Endothelial cell of coronary artery (primary cell): ENCODE measurements at places on chromosomes 6 and 20. TPM values are rescaled to one million over a fixed set of nuclear protein-coding genes. Genes with fewer than 3 reads are reported as not detected.

The OR2H1 gene
- not detected in 2 replicates for total RNA-seq

The TRIM15 gene
- not detected in 2 replicates for total RNA-seq

The PKHD1 gene
- total RNA-seq, result not detected in 2 replicates

The PTCHD4 gene
- total RNA-seq, result 2.7 and 8.4 TPM in 2 replicates

The GRIK2 gene
- 1.3 TPM in 1 of 2 replicates, not detected in the other for total RNA-seq

The MAPK14 gene
- 38.7 and 44.2 TPM in 2 replicates for total RNA-seq

The SIRT5 gene
- 8.1 and 8.8 TPM in 2 replicates for total RNA-seq

The AFG1L gene
- 1.7 and 2.6 TPM in 2 replicates for total RNA-seq

The TMEM200A gene
- total RNA-seq, result 0.38 and 1.4 TPM in 2 replicates

The BMP6 gene
- 141 and 190 TPM in 2 replicates for total RNA-seq

The HLA-DRB5 gene
- 0.09 and 0.19 TPM in 2 replicates for total RNA-seq

The PRRT1 gene
- total RNA-seq, result 0.09 TPM in 1 of 2 replicates, not detected in the other

The NR2E1 gene
- not detected in 2 replicates for total RNA-seq

The TINAG gene
- total RNA-seq, result 0.09 TPM in 1 of 2 replicates, not detected in the other

The MUC21 gene
- total RNA-seq, result not detected in 2 replicates
